ENCODE measurements at places on chromosomes 7 and 10.

DNA sequence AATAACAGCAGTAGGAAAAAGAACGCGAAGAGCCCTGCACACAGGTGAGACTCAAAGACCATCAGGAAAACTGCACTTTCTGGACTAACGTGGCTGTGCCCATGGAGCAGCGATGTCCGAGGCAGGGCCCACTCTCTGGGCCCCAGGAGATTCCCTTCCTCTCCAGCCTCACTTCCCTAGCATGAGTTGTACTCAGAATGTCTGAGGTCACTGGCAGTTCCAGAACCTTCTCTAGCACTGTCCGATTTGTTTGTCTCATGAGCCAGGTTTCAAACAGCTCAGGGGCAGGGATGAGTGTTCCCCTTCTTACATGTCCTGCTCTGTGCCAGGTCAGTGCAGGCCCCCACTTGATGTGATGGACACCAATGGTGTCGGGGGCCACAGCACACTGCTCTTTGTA is 484.2 kb downstream of the PTPRN2 start:
- DNase-seq: no peak

GRCh38 chr10:31618541-31619291 is 299.7 kb downstream of the ZEB1 start:
- no peak for DNase-seq

GRCh38 chr7:69739190-69739589 is 140.9 kb downstream of the AUTS2 start:
- no peak for DNase-seq

- no peak for DNase-seq
Observed at GRCh38 chr10:28385748-28386502, 83.1 kb upstream of the MPP7 start.

- DNase-seq: no peak
Observed at GRCh38 chr7:46554688-46555422, 633.8 kb upstream of the IGFBP3 start.

DNA sequence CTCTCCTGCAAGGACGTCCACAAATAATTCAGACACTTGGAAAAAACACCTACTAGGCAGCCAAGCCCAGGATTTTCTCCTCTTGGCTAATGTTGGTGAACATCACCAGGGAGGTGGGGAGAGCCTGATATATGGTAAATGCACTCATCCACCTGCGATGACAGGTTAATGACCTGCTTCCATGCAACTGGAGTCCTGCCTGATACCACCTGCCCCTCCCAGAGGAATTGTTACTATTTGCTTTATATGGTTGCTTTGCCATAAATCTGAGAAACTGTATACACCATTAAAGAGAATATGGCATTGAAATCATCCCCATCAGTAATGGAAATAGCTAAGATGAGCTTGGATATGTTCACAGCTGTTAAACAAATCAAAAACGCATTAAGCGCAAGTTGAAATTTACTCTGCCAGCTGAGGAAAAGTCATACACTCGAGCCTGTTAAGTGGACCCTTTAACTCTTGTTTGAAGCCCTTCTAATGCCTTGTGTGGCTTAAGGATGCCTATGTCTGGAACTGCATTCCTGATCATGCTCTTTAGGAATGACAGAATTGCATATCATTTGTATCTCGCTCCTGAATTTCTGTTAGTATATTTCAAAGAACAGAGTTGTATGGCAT is 208.3 kb downstream of the PRPF18 start:
- DNase-seq: peak; percentile 79

DNA sequence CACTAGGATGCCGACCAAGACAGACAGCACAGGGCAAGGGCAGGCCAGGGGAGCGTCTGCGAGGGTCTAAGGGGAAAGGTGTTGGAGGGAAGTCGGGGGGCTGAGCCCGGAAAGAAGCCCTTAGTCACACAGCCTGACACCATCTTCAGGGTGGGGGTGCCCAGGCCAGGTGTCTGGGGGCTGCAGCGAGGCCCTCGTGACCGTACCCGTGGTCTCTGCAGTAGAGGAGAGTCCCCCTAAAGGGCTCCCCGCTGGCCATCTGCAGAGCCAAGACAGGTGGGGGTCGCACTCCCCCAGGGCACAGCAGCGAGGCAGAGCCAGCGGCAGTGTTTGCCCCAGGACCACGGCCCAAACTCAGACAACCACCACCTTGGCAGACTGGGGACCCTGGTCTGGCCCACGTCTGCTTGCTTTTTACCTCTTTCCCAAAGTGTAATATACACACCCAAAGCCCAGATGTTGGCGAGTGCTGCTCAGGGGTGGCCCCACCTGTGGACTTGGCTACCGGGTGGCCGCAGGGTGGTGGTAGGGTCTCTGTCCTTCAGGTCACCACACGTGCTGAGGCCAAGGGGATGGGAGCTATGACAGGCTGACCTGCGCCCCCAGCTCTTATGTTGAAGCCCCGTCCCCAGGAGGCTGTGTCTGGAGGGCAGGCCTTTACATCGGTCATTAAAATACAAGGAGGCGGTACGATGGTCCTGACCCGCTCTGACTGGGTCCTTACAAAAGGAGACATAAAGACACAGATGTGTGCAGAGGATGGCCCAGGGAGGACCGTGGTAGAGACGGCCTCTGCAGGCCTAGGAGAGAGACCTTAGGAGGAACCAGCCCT is 107.4 kb downstream of the DNAJB6 start:
- no peak for DNase-seq

- DNase-seq: no peak
Observed at GRCh38 chr7:3579638-3580219, 278.7 kb downstream of the SDK1 start.

DNA sequence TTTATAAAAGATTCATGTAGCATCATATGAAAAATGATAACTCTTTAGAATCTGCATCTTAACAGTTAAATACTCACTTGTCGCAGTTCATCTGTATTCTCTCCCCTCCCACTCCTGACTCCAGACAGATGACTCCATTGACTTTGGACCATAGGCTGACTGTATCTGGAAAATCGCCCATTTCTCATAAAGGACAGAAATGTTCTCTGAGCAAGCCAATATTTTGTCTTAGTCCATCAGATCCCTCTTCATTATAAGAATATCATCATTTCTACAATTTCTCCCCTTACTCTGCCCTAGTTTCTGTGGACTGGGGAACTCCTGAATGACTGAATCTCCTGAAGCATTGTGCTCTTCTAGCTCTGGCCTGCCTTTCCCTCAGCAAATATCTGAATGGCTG is 125.4 kb downstream of the SEMA3D start:
- DNase-seq: no peak

- DNase-seq: no peak
Observed at GRCh38 chr10:26381986-26382385, 56.2 kb upstream of the APBB1IP start.

DNA sequence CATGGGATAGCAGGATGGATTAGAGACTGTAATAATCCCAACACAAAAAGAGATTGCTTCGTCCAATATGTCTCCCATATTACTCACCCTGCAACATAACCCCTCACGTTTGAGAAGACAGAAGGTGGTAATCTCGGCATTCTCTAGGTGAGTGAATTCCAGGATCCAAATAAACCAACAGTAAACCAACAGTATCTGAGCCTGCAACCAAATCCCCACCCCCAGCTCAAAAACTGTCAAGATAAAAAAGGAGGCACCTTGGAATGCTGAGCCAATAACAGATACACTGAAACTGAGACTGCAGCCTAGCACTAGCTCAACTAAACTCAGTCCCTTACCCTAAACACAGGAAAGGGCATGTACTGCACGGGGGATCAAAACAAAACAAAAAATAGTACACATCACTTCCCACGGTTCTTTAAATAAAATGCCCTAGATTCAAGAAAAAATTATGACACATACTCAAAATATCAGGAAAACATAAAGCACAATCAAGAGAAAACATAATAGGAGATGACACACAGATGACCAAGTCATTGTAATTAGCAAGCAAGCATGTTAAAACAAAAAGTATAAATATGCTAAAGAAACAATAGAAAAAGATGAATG is 28.0 kb downstream of the IPMK start:
- no peak for DNase-seq

DNA sequence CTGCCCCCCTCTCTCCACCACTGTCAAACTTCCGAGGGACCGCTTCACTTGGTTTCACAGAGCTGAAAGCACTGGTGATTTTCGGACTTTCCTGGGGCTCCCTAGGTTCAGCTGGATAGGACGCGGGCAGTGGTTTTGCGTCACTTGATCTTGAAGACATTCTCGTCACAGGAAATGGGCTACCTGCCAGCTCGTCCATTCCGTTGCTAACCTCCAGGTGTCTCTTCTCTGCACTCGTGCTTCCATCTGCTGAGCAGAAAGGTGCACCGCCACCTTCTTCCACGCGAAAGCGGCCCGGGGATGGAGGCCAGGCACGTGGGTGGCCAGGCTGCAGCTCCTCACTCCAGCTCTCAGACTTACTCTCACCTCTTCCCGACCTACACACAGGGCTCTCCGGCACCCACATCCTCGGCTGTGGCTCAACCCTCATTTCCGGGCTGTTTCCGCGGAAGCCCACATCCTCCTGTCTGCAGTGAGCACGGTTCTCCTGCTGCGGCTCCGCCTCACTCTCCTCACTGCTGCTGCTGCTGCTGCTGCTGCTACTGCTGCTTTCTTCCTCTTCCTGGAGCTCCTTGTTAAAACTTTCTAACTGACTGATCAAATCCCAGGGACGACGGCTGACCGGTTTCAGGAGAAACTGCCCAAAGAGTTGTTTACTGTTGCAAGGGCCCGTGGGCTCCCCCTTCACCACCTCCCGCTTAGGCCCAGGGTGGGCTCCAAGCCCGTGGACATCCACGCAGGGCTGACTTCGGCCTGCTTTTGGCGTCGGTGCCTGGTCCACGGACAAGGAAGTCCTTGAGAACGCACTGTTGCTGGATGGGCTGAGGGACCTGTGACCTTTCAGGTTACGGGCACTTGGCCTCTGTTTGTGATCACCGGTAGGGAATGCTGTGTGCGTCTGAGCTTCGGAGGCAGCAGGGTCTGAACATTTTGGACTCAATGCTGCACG is 32.1 kb downstream of the JCAD start:
- DNase-seq: no peak

GRCh38 chr10:95229724-95230627 is 35.9 kb downstream of the ACSM6 start:
- no peak for DNase-seq

DNA sequence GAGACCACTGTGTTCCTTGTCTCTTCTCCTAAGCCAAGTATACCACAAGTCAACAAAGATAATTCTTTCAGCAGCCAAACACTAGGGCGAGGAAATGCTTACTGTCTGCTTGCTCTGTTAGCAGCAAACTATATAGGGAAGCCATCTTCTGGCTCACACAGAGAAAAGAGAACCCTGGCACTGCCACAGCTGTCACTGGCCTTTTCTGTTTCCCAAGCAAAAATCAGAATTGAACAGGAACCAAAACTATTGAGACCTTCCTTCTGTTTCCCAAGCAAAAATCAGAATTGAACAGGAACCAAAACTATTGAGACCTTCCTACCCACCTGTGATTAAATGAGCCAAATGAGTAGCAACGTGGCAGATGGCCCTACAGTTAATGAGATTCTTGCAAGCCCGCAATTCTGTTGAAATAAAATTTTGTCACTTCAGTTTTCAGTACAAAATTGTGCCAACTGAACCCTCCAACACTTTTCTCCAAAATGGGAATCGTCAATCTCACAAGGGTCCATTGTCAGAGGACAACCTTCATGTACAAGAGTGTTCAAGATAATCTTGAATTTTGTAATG is 54.5 kb downstream of the LRRTM3 start:
- no peak for DNase-seq

DNA sequence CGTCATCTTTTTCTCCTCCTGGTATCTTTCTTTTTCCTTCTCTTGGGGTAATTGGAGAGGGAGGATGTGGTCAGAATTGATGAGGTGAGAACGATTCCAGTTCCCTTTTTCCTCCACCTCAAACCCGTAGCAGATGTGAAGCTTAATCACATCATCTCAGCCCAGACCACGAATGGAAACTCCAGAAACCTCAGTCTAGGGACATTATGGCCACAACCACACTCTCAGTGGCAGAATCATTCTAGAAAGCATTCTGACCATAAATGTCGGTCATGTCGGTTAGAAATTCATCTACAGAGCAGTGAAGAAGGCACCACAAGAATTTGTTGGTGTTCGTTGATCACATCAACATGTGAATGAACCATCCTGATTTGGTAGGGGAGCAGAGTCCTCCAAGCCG is 78.7 kb downstream of the GATA3 start:
- no peak for DNase-seq

DNA sequence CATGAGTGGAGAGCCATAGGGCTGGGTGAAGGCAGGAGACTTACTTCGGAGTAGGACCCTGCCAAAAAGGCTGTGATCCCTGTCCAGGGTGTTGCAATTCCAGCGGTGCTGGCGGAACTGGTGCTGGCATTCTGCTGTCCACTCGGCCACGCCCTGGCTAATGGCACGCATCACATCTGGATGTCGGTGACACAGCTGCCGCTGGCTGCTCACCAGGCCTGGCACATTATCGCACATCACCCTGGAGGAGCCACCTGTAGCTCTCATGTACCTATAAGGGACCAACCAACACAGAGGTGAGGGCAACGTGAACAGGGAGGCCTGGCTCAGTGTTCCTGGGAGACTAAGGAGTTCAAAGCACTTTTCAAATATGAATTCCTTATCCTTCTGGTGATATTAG is 2.3 kb downstream of the WNT2 start:
- no peak for DNase-seq

GRCh38 chr7:98617960-98618418 is 904 bp downstream of the NPTX2 start:
- no peak for DNase-seq

DNA sequence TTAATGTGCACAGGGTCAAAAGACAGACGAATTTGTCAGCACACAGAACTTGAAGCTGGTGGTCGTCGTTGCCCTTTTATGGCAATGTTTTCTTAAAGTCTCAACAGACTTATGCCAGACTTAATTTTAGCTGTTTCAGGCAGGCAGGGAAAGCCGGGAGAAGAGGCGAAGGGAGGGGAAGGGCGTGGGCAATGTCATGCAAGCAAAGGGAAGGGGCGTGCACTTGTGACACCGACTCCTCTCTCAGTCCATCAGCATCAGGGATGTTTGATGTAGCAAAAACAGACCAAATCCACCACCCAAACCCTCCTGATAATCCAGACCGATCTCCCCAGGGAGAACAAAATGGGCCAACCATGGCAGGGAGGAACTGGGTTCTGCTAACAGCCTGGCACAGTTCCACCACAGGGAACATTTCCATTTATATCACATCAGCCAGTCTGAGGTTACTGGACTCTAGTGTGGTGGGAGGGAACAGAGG is 118.1 kb upstream of the RHEB start:
- no peak for DNase-seq

- no peak for DNase-seq
Observed at GRCh38 chr10:79153745-79154144, 85.0 kb downstream of the ZMIZ1 start.

- no peak for DNase-seq
Observed at GRCh38 chr7:49125246-49125645, 200.9 kb downstream of the CDC14C start.

- no peak for DNase-seq
Observed at GRCh38 chr10:80410578-80411145, 2.3 kb downstream of the PRXL2A start.

DNA sequence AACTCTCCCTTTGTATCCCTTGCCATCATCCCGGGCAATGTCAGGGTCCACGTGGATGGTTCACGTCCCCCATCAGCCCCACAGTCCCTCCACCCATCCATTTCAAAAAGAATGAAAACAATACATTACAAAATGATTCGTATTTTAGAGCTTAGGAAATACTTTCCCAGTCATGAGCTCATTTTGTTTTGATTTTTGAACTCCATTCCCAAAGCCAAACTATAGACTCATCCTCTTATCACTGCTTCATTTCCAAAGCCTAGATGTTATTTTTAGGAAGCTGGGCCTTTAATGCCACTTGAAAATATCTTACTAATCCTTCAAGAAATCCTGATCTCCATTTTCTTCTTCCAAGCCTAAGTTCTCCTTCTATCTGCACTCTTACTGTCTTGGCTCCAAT is 72.1 kb downstream of the WNT2 start:
- no peak for DNase-seq
